ENCODE measurements at places on chromosomes 4 and X. TPM values are rescaled to one million over a fixed set of nuclear protein-coding genes. Genes with fewer than 3 reads are reported as not detected.

DNA sequence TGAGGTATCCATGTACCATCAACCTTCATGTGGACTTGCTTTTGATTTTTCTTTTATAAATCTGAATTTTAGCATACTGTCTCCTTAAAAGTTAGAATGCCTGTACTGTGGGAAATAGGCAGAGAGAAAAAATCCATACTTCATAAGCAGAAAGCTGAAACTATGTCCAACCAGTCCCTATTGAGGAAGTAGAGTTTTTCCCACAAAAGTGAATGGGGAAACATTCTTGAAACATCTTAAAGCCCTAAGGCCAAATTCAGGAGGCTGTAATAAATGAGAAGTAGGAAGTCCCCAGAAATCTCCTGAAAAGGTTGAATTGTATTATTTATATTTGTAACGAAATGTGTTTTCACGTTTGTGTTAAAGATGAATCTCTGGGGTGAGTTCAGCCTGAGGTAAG is 56.3 kb downstream of the ENOX2 start:
- DNase-seq, result no peak

GRCh38 chrX:72569786-72570185 is 2.9 kb downstream of the HDAC8 start:
- DNase-seq, result no peak

DNA sequence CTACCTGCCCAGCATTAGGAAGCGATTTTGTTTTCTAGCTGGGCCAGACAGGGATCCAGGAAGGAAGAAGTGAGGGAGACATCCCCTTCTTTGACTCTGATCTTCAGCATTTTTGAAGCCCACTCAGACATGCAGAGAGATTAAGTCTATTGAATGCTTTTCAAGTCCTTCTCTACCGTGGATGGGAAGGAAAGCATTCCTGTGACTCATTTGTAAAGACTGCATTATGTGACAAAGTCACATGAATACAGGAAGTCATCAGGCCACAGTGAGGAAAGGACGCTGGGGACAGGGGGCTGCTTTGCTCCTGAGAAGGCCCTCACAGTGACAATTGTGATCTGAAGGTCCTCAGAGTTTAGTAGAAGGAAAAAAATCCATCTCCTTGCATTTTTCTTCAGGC is 67.4 kb upstream of the GBA3 start:
- DNase-seq, result no peak

Gene CT45A1
- total RNA-seq, result not detected

Measured in thoracic aorta (tissue), 2 donors.